ENCODE measurements at places on chromosomes 7 and 10.

- no peak for DNase-seq
These were observed 95.1 kb upstream of the PALS2 start for GRCh38 chr7:24478137-24478655.

DNA sequence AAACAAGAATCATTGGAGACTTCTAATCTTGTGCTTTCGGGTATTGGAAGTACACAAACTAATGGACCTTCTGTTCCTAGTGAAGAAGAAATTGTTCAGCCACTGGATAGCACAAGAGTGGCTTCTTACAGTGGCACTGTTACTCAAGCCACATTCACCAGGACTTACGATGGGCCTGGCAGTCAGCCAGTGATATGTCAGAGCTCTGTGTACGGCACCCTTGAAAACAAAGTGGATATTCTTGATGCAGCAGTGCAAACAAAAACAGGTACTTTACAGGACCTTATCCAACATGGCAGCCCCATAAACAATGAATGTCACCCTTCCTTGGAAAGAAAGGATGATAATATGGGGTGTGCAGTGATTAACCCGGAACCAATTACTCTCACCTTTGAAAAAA, 61.6 kb downstream of the TASOR2 start:
- DNase-seq = no peak

GRCh38 chr10:84452003-84452402, 123.6 kb downstream of the CCSER2 start:
- no peak for DNase-seq

GRCh38 chr10:120266022-120266421, 191.0 kb upstream of the PLPP4 start:
- DNase-seq = no peak

DNA sequence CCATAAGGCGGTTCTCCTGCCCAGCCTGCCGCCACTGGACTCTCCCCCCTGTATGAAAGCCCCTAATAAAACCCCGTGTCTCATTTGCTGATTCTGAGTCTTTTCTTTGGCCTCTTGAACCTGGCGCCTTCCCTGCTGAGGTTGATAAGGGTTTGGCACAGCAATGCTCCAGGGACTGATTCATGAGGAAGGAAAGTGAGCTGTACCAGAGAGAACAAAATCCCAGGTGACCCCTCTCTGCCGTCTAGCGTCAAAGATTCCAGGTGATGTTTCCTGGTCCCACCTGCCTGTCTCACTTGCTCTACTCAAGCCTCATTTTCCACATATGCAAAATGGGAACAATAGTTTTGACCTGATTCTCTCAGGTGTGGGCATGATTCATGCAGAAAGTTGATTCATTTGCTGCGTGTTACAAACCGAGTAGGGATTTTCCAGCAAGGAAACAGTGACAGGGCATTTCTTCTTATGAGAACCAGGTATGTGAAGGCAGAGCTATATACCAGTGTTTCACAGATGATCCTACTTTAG, 730.6 kb upstream of the IGFBP3 start:
- DNase-seq = no peak

Measured in T-helper 9 cell (primary cell).